ENCODE measurements at places on chromosomes 12 and 14.

DNA sequence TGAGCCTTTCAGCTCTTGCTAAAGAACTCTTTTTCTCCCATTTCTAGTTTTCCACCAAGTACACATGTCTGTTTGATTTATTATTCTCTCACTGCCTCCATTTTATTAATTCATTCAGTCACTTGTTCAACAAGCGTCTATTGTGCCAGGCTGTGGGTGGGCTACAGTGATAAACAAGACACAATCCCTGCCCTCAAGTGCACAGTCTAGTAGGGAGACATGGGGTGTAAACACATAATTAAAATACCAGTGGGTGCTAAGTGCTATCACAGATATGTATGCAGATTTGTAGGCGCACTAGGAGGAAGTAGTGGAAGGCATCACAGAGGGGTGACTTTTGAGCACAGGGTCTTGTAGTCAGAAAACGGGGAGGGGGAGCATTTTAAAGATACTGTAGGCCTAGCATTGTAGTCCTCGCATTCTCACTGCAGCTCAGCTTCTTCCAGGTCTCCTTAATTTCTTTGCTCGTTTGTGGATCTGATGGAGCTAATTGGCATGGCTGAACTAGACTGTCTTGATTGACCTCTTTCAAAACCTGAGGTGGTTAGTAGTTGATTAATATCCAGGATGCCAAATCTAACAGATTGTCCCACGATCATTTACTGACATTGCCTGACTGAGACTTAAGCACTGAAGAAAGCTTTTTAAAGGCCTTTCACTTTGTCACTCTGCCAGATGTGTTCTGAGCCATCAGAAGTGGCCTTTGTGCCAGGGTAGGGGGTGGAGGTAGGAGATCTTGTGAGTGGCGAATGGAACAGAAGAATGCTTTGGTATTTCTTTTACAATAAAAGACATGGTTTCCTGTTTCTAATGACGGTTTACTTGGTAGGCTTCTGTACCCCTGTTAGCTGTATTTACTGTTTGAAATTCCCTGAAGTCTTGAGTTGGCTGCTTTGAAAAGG, 116.9 kb downstream of the DIP2B start:
- no peak for DNase-seq

DNA sequence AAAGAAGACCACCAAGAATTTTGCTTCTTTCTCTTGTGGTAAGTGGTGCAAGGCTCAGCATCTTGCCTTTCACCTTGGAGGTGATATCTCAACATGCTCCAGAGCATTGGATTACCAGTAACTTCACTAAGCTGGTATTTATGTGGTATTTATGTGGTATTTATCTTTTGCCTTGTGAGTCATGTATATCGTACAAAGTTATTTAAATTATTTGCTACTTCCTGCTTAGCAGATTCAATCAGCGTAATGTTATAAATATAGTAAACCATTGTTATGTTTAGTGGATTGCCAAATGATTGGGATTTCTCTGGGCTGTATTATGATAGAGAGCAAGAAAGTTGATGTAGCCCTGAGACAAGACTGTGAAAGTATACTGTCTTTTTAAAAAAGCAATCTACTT, 366.4 kb downstream of the IPO8 start:
- no peak for DNase-seq

DNA sequence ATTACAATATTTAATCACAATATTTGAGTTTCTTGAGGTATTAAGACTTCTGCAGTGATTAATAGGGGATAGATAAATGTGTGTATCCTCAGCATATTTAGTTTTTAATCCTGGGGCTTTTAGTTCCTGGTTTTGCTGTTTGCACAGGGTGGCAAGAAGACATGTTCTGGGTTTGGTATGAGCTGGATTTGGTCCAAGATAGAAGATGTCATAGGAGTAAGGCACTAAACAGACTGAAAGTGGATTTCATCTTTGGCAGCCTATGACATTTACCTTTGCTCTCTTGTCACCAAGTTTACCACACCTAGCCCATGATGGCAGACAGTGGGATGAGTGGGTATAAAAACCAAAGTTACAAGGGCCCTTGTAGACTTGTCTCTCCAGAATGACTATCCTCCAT, 168.2 kb downstream of the LRRK2 start:
- no peak for DNase-seq

- peak; percentile 69 for DNase-seq
Observed at GRCh38 chr14:94136575-94137331, 7.3 kb upstream of the IFI27L2 start.

- no peak for DNase-seq
Observed at GRCh38 chr14:99349721-99350495, 77.9 kb upstream of the BCL11B start.

- DNase-seq = no peak
Observed at GRCh38 chr12:41888285-41888684, 256.4 kb downstream of the GXYLT1 start.

DNA sequence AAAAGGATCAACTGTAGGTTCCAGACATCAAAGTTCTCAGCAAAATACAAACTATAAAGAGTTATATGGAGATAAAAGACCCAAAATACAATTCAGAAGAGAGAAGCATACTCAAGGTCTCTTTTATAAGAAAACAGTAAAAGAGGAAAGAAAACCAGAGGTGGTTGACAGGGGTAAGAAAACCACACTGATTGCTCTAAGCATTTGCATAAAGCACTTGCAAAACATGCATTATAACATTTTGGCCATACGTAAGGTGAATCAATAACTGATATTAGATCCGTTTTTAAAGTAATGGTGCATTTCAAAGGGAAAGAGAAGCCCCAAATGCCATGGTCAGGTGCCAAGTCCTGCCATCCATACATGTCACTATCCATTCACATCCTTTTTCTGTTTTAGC, 5.9 kb downstream of the DDHD1 start:
- peak; percentile 34 for DNase-seq

DNA sequence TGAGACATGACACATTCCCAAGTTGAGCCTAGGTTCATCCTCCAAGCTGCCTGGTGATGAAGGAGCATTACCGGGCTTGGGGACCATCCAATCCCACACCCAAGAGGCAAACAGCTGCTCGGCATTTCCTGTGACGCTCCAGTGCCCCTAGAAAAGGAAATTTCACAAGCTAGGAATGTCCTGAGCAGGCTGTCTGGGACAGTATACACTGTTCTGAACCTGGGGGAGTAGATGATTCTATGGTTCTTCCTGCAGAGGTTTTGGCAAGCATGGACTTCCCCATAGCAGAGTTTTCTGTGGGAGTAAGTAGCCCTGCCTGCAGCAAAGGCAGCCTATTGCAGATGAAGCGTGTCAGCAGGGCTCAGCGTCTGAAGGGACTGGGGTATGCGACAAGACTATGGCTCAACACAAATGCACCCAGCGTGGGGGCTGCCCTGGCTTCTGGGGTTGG, 47.4 kb upstream of the SRSF5 start:
- DNase-seq = peak; percentile 62

DNA sequence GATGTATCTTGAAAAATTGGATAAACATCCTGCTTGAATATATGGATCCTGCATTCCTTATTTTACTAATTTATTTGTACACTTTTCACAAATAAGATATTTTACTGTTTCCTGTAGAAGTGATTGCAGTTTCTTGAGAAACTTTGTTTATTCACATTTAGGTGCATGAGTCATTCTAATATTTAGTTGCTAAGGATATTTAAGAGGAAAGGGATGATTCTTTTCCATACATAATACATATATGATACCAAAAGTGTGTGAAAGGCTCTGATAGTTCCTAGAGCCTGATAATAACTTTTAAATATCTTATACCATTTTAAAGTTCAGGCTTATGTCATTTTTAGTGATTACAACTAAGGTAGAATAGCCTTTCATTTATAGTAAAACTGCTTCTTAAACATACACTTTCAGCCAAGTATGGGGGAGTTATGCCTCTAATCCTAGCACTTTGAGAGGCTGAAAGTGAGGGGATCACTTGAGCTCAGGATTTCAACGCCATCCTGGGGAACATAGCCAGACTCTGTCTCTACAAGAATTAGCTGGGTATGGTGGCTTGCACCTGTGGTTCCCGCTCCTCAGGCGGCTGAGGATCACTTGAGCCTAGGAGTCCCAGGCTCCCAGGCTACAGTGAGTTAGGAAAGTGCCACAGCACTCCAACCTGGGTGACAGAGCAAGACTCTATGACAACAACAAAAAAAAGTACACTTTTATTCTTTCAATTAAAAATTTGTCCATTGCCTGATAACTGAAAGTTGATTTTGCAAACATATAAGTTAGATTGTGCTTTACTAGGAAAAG, 262.6 kb upstream of the LRIG3 start:
- DNase-seq = no peak

DNA sequence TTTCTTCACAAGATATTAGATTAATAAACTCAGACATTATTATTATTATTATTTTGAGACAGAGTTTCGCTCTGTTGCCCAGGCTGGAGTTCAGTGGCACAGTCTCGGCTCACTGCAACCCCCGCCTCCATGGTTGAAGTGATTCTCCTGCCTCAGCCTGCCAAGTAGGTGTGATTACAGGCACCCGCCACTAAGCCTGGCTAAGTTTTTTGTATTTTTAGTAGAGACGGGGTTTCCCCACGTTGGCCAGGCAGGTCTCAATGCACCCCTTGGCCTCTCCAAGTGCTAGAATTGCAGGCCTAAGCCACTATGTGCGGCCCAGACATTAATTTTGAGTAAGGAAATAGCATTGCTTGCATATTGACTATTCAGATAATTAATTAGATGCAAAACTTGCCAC, 554.9 kb upstream of the LRFN5 start:
- no peak for DNase-seq

DNA sequence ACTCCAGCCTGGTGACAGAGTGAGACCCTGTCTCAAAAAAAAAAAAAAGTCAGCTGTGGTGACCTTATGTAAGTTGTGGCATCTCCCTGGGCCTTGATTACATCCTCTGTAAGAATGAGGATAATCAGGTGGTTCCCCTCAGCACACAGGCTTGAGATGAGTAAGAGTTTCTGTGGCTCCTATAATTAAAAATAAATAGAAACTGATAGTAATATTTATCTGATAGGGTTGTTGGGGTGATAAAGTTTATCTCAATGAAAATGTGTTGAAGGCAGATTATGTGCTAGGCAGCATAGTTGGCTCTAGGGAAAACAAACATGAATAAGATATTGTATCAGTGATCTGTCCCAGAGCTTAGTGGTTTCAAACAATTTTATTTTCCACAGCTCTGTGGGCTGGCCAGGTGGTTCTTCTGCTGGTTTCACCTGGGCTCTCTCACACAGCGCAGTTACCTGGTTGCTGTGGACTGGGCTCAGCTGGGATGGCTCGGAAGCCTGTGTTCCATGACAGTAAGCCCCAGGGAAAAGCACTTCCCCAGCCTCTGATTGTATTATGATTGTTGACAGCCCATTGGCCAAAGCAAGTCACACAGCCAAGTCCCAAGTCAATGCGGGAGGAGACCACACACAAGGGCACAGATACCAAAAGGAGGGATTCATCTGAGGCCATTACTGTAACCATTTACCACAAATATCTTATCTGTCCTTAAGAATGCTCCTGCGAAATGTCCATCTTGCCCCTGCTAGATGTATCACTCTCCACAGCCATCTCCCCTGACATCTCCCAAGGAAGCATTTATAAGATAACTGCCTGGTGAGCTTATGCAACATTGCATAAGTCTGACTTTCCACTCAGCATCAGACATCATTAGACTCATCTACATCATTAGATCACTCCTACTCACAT, 151.7 kb downstream of the NUAK1 start:
- DNase-seq = no peak

DNA sequence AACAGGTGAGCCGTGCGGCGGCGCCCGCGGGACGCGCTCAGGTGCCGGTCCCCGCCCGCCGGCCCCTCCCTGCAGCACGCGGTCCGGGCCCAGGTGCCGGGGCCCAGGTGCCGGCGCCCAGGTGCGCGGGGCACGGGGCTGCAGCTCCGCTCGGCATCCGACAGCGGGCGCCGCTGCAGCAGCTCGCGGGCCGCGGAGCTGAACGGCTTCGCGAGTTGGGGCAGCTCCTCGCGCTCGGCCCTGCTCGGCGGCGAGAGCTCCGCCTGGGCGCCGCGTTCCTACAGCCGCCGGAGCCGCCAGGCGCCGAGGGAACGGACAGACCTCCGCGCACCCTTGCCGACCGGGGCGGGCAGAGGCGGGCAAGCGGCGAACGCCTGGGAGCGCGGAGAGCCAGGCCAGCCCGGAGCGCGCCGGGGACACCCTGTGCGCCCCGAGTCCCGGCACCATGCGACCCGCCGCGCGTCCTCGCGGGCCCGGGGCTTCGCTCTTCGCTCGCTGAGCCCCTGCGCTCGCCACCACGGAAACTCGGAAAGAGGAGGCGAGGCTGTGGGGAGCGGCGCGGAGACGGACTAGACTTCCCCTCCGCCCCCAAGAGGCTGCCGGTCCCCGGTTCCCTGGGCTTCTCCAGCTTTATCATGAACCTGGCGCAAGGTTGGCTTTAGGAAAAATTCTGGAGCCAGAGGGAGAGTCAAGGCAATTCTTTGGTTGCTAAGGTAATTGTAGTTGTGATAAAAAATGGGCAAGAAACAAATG, at the start of gene RGS6:
RGS6 (plus strand) TSS at position 201 of the 753 bp plus-strand sequence.
- no peak for DNase-seq

- DNase-seq = no peak
Observed at GRCh38 chr12:120103371-120103770, 13.2 kb downstream of the RAB35 start.

- no peak for DNase-seq
Observed at GRCh38 chr14:94673781-94674231, 61.6 kb downstream of the SERPINA3 start.

- DNase-seq = peak; percentile 41
Observed at GRCh38 chr12:125512541-125513298, 447.5 kb downstream of the AACS start.

DNA sequence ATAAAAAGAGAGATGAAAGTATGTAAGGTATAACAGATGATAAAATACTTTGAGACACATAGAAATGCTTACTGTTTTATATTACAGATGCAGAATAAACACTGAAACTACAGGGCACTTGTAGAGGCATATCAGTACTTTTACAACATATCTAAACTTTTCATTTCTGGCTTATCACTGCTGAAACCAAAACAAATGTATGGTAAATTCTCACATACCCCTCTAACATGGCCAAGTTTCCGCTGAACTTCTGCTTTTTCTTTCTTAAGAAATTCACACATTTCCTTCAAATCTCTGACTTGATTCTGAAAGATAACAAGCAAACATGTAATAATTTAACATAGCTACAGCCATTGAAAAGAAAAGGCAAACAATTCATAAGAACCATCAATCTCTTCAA, 33.3 kb upstream of the C12orf50 start:
- peak; percentile 33 for DNase-seq

DNA sequence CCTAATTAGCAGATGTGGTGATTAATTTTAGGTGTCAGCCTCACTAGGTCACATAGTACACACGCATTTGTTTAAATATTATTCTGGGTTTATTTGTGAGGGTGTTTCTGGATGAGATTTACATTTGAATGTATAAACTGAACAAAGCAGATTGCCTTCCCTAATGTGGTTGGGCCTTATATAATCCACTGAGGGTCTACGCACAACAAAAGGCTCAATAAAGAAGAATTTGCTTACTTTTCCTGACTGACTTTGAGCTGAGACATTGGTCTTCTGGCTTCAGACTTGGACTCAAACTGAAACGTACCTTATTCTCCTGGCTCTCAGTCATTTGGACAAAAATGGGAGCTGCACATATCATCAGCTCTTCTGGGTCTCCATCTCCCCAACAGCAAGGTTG, 1132.3 kb upstream of the FLRT2 start:
- DNase-seq = no peak
